ENCODE measurements at places on chromosomes 2 and 18. TPM values are rescaled to one million over a fixed set of nuclear protein-coding genes. Genes with fewer than 3 reads are reported as not detected.

GRCh38 chr2:176109192-176109901 is 2.3 kb downstream of the HOXD11 start:
- H3K4me3 ChIP-seq: peak overlapping the region; percentile 47
- no peak for DNase-seq
- peaks cover 44% of the 10 kb centered on the region for H3K4me1 ChIP-seq
- H3K27me3 ChIP-seq: peaks cover 98% of the 10 kb centered on the region
- H3K36me3 ChIP-seq: no peaks in the 10 kb centered on the region

- H3K36me3 ChIP-seq: no peaks in the 10 kb centered on the region
- no peak overlapping the region for H3K4me3 ChIP-seq
- no peaks in the 10 kb centered on the region for H3K27me3 ChIP-seq
- no peak for DNase-seq
- H3K27ac ChIP-seq: peak overlapping the region; percentile 66
These were observed 1004.4 kb upstream of the CDH2 start for GRCh38 chr18:29181151-29181901.

DNA sequence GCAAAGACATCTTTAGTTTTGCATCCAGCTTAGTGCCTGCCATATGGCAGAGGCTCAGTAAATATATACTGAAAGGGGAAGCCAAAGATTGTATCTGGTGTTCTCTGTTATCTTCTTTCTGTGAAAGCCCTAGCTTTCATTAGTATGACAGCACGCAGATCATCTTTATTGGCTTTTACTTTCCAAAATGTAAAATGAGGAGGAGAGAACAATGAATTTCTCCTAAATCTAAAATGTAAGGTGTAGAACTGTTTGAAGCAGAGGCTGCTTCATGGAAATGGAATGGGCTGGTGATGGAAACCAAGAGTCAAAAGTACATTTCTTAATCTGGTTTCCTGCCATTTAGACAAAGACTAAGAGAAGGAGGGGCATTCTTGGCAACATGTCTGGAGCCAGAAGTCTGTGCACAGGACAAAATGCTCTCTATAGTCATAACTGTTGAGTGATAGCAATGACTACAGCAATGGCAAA is 1029.9 kb upstream of the PIK3C3 start:
- no peak for DNase-seq
- no peak overlapping the region for H3K27ac ChIP-seq
- H3K27me3 ChIP-seq: no peaks in the 10 kb centered on the region
- no peaks in the 10 kb centered on the region for H3K4me1 ChIP-seq

GRCh38 chr2:48723129-48723528 is 32.4 kb downstream of the LHCGR start:
- no peaks in the 10 kb centered on the region for H3K4me1 ChIP-seq
- H3K4me3 ChIP-seq: no peak overlapping the region
- H3K27me3 ChIP-seq: peaks cover 9% of the 10 kb centered on the region
- DNase-seq: no peak

- no peak overlapping the region for H3K4me3 ChIP-seq
- no peaks in the 10 kb centered on the region for H3K36me3 ChIP-seq
- DNase-seq: no peak
- no peaks in the 10 kb centered on the region for H3K27me3 ChIP-seq
These were observed 12.9 kb upstream of the SNORC start for GRCh38 chr2:232857158-232857563.

Gene ACVR1C
- total RNA-seq: 8.2 TPM

GRCh38 chr2:120824246-120824645 is 88.6 kb downstream of the GLI2 start:
- no peak overlapping the region for H3K27ac ChIP-seq
- no peaks in the 10 kb centered on the region for H3K27me3 ChIP-seq
- H3K4me3 ChIP-seq: no peak overlapping the region
- H3K36me3 ChIP-seq: no peaks in the 10 kb centered on the region

Gene TUBB8B
- not detected for total RNA-seq

DNA sequence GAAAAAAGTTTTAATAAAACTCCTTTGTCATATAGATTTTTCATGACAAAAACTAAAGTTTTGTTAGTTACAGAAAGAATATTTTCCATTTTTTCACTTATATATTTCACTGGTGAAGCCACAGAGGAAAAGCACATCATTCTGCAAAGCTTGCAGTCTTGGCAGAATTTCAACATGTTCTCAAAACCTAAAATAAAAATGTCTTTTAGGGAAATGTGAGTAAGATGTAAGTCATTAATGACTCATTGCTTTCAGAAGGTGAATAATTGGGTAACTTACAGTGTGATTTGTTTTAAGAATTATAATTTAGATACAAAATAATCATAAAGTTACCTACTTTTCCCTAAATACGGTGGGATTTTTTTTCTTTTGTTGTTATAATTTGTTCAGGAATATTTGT is 43.4 kb upstream of the TNFRSF11A start:
- H3K4me1 ChIP-seq: no peaks in the 10 kb centered on the region
- no peaks in the 10 kb centered on the region for H3K27me3 ChIP-seq
- H3K36me3 ChIP-seq: peaks cover 47% of the 10 kb centered on the region
- no peak overlapping the region for H3K4me3 ChIP-seq

GRCh38 chr2:240519396-240520129 is 38.2 kb downstream of the ANKMY1 start:
- peaks cover 6% of the 10 kb centered on the region for H3K27me3 ChIP-seq
- no peak overlapping the region for H3K4me3 ChIP-seq
- DNase-seq: no peak
- H3K27ac ChIP-seq: no peak overlapping the region

DNA sequence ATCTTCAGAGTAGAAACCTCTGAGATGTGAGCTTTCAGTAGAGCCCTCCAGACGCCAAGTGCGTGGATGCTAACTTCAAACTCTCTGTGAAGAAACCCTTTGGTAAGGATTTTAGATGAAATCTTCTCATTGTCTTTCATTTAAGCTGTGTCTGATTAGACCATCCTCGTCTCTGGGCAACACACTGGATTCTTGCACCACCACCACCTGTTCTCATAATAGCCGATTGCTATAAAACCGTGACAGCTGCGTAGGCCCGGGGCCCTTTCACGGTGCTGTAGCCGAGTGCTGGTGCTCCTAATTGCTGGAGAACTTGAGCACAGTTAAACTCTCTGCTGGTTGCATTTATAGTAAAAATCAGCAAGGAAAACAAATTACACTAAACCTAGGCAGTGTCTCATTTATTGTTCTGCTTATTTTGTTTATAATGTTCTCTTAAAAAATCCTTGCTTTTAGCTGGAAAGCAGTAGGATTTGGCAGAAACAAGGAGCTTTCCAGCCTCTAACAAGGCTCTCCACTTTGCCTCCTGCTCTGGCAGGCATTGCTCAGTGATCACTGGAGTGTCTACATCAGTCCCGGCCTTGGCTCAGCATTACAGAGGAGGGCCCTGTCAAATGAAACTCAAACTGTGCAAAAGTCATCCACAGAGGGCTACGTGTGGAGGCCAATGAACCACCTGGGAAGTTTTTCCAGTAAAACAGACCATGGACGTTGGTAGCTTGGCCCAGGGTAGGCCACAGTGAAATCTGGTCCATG is 40.9 kb upstream of the MBP start:
- no peak overlapping the region for H3K27ac ChIP-seq
- H3K4me3 ChIP-seq: no peak overlapping the region
- DNase-seq: no peak
- no peaks in the 10 kb centered on the region for H3K36me3 ChIP-seq
- H3K4me1 ChIP-seq: no peaks in the 10 kb centered on the region

DNA sequence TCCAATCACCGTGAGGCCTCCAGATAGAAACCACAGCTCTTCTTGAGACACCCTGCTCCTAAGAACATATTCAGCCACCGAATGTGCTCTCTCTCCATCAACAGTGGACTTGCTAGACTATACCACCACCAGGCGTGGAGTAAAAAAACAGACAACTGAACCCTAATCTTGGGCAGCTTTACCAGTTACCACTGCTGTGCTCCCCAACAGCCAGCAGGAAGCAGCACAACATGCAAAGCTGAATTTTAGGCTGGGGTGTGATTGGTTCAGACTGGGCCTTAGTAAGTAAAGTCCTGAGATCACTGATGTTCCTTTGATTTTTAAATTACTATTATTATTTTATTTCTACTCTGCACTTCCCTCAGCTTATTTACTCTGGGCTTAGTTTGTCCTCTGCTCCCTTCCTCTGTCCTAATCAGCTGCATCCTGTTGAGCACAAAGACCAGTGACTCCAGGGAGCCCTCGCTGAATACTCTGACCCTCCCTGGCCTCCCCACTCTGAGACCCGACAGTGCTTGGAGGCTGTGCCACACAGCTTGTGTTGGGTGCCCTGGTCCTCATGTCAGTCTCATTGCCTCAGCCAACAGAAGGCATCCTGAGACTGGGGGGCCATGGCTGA is 21.9 kb downstream of the MRPL35 start:
- H3K4me3 ChIP-seq: no peak overlapping the region
- H3K27ac ChIP-seq: peak overlapping the region; percentile 78
- no peaks in the 10 kb centered on the region for H3K27me3 ChIP-seq
- H3K36me3 ChIP-seq: no peaks in the 10 kb centered on the region
- peak; percentile 52 for DNase-seq
- peaks cover 4% of the 10 kb centered on the region for H3K4me1 ChIP-seq

- H3K4me1 ChIP-seq: no peaks in the 10 kb centered on the region
- no peak for DNase-seq
- no peak overlapping the region for H3K27ac ChIP-seq
- H3K4me3 ChIP-seq: no peak overlapping the region
- no peaks in the 10 kb centered on the region for H3K27me3 ChIP-seq
- no peaks in the 10 kb centered on the region for H3K36me3 ChIP-seq
These were observed 78.9 kb upstream of the SCN7A start for GRCh38 chr2:166572937-166573336.

- DNase-seq: no peak
- H3K36me3 ChIP-seq: no peaks in the 10 kb centered on the region
- peak overlapping the region; percentile 81 for H3K4me3 ChIP-seq
- H3K27ac ChIP-seq: peak overlapping the region; percentile 95
- H3K4me1 ChIP-seq: peaks cover 17% of the 10 kb centered on the region
- no peaks in the 10 kb centered on the region for H3K27me3 ChIP-seq
These were observed 604 bp downstream of the RALBP1 start for GRCh38 chr18:9475643-9476591.

Data from transverse colon (tissue), 4 donors.